CD4-positive, alpha-beta T cell (primary cell): ENCODE measurements at places on chromosomes 3 and 15. TPM values are rescaled to one million over a fixed set of nuclear protein-coding genes. Genes with fewer than 3 reads are reported as not detected.

STX19 gene
- total RNA-seq = not detected

CCR3 gene
- not detected for total RNA-seq

GPR62 gene
- not detected for total RNA-seq

CNTN4 gene
- total RNA-seq = not detected

SERPINI2 gene
- total RNA-seq = not detected

FEZF2 gene
- not detected for total RNA-seq

TEX55 gene
- total RNA-seq = not detected

BFSP2 gene
- total RNA-seq = not detected

AP3B2 gene
- 0.25 TPM for total RNA-seq

TBCCD1 gene
- total RNA-seq = 7.6 TPM

GABRR3 gene
- total RNA-seq = not detected

WNT7A gene
- total RNA-seq = 24.7 TPM

MUC13 gene
- not detected for total RNA-seq

FBXW12 gene
- not detected for total RNA-seq

DISP2 gene
- 0.06 TPM for total RNA-seq

SLCO2A1 gene
- not detected for total RNA-seq

LHFPL4 gene
- total RNA-seq = not detected
